ENCODE measurements at places on chromosomes 16 and 17.

DNA sequence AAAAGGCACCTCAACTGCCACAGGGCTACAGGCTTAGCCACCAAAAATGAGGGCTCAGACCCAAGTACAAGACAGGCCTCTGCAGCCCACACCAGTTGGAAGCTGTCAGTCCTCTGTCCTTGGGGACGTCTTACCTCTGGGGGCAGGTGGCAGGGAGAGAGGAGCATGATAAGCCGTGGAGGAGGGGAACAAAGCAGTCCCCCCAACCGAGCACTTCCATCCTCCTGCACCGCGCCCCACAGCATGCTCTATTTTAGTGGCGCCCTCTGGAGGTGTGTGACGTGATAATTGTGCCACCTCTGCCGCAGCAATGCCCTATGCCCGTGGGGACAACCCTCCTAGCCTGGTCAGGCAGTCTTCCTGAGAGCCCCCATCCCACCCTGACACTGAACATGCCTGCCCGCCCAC is 13.6 kb downstream of the G6PC3 start:
- H3K4me3 ChIP-seq: no peak overlapping the region
- DNase-seq: no peak
- H3K36me3 ChIP-seq: peaks cover 82% of the 10 kb centered on the region

DNA sequence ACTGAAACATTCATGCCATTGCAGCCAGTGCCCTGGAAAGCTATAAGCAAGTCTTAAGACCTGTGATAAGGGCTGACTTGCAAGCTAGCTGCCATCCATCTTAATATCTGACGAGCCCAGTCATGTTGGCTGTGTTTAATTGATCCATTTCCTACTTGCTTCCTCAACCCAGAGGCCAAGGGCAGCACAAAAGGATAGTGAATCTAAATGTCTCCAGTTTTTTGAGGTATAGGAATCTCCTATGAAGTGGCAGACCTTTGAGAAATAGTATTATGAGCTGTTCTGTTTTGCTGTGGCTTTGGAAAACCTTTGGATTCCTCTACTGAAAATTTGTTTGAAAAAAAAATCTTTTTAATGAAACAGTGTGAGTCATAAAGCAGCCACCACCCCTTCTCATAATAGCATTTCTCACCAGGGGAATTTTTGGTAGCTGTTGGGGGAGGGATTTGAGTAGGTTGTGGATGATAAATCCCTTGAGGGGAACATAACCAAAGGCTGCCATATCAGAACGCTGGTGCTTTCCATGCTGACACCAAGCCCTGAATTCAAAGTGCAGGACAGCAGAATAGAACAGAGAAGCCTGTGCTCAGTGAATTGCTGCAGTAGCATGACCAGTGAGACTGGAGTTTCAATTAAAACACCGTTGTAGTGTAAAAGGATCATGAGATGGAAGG is 12.9 kb downstream of the ZNRF1 start:
- no peaks in the 10 kb centered on the region for H3K36me3 ChIP-seq
- no peak overlapping the region for H3K4me3 ChIP-seq
- DNase-seq: peak; percentile 86
- no peaks in the 10 kb centered on the region for H3K27me3 ChIP-seq

GRCh38 chr16:55391760-55392375 is 67.9 kb downstream of the IRX6 start:
- H3K27ac ChIP-seq: no peak overlapping the region
- H3K27me3 ChIP-seq: peaks cover 12% of the 10 kb centered on the region
- no peak overlapping the region for H3K4me3 ChIP-seq

DNA sequence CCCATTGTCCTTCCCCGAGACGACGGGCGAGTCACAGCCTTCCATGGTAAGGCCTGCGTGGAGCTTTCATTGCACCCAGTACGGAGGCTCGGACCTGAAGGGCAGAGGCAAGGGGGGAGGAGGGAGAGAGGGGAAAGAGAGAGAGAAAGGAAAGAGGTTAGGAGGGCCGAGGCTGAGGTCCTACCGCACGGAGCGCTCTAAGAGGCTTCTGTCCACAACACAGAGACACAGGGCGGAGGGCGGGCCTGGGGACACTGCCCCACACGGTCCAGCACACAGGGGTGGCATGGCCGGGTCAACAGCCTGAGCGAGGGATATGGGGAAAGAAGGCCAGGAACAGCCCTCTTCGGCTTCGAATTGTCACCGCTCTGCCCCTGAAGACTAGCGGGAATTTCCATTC is 87.8 kb downstream of the ZFHX3 start:
- H3K4me1 ChIP-seq: peaks cover 6% of the 10 kb centered on the region
- H3K36me3 ChIP-seq: peaks cover 26% of the 10 kb centered on the region
- no peaks in the 10 kb centered on the region for H3K27me3 ChIP-seq
- no peak overlapping the region for H3K4me3 ChIP-seq
- no peak overlapping the region for H3K27ac ChIP-seq
- DNase-seq: no peak

- H3K4me1 ChIP-seq: no peaks in the 10 kb centered on the region
- H3K36me3 ChIP-seq: no peaks in the 10 kb centered on the region
- DNase-seq: no peak
- H3K27ac ChIP-seq: no peak overlapping the region
- H3K4me3 ChIP-seq: no peak overlapping the region
These were observed 136.8 kb upstream of the XYLT1 start for GRCh38 chr16:17607609-17608008.

Data from mesenchymal stem cell (in vitro differentiated cells and primary cell).